Subcutaneous preadipocyte (primary cell): ENCODE measurements at places on chromosomes 3 and 15. TPM values are rescaled to one million over a fixed set of nuclear protein-coding genes. Genes with fewer than 3 reads are reported as not detected.

Gene PLA2G4E
- total RNA-seq: not detected in 2 replicates

Gene LIPH
- total RNA-seq: not detected in 2 replicates

Gene CHRNA3
- not detected in 2 replicates for total RNA-seq

Gene OGG1
- total RNA-seq: 29.0 and 31.3 TPM in 2 replicates

Gene BSN
- total RNA-seq: under 0.01 and 0.20 TPM in 2 replicates

Gene KBTBD8
- 0.73 and 3.1 TPM in 2 replicates for total RNA-seq

Gene GHSR
- not detected in 2 replicates for total RNA-seq

Gene IL16
- 1.6 and 4.0 TPM in 2 replicates for total RNA-seq

Gene ZPLD1
- total RNA-seq: not detected in 2 replicates

Gene BDH1
- 6.6 and 9.8 TPM in 2 replicates for total RNA-seq

Gene SLC25A36
- total RNA-seq: 60.2 and 63.6 TPM in 2 replicates
